Stimulated activated CD8-positive, alpha-beta memory T cell treated with anti-CD3 and anti-CD28 coated beads, Interleukin-15, amount 100 ng/mL, for 24 hours (primary cell): ENCODE measurements at places on chromosomes 7 and 10.

GRCh38 chr10:13765641-13766341 lies 179.0 kb downstream of the PRPF18 start:
- no peak for DNase-seq

- no peak for DNase-seq
Observed at GRCh38 chr10:44647877-44648542, 263.1 kb upstream of the CXCL12 start.

- no peak for DNase-seq
Observed at GRCh38 chr10:15747632-15748031, 27.9 kb upstream of the ITGA8 start.

- no peak for DNase-seq
Observed at GRCh38 chr10:97028126-97028831, 157.5 kb downstream of the SLIT1 start.

DNA sequence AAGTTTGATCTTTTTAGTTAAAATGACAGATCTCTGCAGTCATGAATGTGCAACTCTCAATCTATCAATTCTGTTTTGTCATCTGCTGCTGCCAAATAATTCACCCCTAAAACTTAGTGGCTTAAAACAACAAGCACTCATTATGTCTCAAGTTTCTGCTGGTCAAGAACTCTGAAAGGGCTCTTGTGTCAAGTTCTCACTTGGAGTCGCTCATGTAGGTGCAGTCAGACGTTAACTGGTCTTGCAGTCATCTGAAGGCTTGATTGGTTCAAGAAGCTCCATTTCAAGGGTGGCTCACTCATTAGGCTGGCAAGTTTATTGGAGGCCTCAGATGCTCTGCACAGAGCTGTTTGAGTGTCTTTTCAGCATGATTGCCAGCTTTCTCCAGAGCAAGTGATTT lies 28.5 kb upstream of the LRRC72 start:
- no peak for DNase-seq

DNA sequence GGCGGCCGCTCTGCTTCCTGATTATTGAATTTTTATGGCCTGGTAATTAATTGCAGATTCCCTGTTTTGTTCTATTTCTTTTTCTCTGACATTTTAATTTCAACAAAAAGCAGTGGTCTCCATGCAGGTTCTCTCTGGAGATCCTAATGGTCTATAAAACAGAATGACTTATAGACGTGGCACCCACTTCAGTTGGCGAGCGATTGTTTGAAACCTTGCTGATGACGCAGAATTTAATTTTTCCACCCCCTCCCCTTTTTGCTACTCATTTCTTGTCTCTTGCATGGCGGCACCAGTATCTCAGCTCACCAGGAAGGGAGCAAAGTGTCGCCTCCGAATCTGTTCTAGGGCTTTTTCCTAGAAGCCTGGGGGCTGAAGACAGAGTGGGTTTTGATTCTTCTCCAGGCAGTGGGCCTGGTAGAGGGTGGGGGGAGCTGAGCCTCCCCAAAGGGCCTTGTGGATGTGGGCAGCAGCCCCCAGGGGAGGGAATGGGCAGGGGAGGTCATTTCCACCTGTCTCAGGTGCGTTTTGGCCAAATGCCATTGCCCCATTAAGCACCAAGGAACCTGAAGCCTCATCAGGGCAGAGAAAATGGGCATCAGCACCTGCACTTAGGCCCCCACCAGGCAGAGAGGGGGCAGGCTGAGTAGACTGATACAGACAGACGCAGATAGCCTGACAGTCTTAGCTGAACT lies 3.5 kb upstream of the COMTD1 start:
- no peak for DNase-seq

DNA sequence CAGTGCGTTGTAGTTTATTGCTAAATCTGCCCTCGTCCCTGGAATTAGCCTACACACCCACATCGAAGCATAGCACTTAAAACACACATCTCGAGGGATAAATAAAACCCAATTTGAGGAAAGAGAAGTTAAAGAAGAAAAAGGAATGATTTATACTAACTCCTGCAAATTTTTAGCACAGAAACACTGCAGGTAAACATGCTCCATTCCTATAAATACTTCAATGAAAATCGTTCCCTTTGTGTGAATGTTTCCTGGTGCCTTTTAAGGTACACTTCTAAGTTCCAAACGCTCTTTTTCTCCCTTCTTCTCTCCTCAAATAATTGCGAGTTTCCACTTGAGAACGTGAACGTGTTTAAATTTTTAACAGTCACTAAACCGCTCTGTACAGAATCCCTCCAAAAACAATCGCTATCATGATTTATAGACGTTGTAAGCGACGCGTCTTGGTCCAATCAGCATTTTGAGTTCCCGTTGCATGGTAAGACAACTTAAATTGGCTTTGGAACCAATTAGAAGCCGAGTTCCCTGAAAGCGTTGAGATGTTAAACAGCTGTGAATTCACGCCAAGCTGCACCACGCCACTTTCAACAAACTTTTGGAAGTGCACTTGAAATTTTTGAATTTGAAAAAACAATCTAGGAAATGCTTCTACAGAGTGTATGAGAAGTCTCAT lies 12.5 kb upstream of the EBLN1 start:
- DNase-seq, result no peak

- DNase-seq, result no peak
Observed at GRCh38 chr10:35456153-35456720, 119.9 kb downstream of the CCNY start.

- no peak for DNase-seq
Observed at GRCh38 chr7:74379938-74380337, 73.8 kb upstream of the GTF2IRD1 start.

DNA sequence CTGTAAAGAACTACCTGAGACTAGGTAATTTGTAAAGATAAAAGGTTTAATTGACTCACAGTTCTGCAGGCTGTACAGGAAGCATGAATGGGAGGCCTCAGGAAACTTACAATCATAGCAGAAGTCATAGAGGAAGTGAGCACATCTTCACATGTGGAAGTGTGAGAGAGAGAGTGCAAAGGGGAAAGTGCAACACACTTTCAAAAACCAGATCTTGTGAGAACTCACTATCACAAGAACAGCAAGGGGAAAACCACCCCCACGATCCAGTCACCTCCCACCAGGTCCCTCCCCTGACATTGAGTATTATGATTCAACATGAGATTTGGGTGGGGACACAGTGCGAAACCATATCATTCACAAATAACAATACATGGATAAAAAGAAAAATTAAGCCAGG lies 24.5 kb downstream of the AVL9 start:
- no peak for DNase-seq

GRCh38 chr7:85130702-85131101 lies 56.2 kb downstream of the SEMA3D start:
- no peak for DNase-seq

DNA sequence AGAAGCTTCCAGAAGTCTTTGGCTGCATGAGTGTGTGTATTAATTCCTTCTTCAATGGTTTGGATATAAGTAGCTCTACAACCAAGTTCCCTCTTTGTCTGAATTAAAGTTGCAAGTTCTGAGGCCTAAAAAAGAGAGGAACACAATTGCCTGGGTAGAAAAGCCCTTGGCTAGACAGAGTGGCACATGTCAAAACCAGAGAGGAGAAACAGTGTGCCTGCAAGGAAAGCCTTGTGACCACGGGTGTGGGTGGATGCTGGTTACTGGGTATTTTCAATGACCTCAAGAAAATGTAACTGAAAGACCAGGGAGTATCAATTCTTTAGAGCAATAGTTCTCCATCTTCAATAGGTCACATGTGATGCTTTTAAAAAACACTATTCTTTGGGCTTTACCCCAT lies 148.3 kb downstream of the SVIL start:
- DNase-seq, result no peak

DNA sequence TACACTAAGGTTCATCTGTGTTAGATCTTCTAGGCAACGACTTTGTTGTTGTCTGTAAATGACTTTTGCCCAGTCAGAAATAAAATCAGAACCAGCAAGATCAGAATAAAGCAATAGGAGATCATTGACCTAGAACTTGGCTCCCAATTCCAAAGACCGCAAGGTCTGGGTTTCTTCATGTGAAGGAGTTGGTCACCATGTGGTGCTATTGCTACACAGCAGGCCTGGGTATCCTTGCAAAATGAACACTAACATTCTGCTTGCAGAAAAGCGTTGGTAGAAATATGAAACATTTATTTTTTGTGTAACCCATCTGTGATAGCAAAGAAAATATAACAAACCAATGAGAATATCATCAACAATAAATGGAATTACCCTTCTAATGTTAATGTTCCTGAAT lies 831.0 kb downstream of the NXPH1 start:
- no peak for DNase-seq

DNA sequence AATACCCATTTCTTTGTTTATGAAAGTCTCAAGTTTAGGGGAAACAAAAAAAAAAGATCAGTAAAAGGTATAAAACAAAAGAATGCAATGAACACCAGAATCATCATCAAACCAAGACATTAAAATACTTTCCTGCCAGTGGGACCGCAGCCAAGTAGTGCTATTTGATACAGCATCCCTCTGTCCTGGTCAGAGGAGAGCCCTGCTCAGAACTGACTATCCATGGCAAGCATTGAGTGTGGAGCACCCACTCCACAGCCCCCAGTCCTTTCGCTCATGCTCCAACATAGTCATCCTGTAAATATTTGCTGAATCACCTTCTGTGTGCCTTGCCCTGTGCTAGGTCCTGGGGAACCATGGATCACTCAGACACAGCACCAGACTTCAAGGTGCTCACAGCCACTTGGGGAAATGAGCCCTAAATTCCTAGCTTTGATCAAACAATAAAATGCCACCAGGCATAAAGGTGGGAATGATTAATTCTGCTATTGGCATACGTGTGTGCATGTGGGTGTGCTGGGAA lies 213.6 kb upstream of the TBX20 start:
- DNase-seq, result no peak

DNA sequence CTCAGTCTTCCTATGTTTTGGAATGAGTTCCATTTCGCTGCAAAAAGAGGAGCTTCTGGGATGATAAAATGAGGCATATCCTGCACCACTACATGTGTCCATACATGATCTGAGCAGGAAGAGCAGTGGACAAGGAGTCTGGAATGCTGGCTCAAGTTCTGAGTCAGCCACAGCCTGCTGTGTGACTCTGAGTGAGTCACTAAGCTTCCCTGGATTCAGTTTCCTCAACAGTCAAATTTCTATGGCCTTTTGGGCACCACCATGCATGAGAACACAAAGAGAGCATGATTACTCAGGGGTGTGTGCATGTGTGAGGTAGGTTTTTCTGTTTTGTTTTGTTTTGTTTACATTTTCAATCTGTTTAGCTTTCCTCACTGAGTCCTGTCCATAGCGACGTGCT lies 254.6 kb downstream of the ANKRD30A start:
- DNase-seq, result no peak

- DNase-seq, result no peak
Observed at GRCh38 chr7:33725111-33726025, 180.0 kb upstream of the BMPER start.

DNA sequence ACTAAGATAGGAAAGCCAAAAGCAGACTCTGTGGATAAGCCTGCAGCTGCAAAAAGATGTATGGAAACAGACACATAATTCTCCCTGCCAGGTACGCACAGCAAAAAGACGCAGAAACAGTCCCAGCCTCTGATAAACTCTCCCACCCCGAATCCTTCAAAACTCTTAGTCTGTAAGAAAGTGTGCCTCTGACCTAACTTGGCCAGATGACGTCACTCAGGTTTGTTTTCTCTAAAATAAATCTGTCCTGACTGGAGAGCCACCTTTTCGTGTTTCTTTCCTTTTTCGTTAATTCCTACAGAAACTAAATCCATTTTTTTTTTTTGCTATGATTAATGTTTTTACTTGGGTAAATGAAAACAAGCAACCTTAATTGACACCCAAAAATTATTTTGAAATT lies 793.8 kb downstream of the SORCS1 start:
- no peak for DNase-seq

- DNase-seq, result no peak
Observed at GRCh38 chr7:121537031-121537430, 140.9 kb upstream of the FAM3C start.

GRCh38 chr7:157793973-157794745 lies 457.4 kb downstream of the DNAJB6 start:
- DNase-seq, result no peak

DNA sequence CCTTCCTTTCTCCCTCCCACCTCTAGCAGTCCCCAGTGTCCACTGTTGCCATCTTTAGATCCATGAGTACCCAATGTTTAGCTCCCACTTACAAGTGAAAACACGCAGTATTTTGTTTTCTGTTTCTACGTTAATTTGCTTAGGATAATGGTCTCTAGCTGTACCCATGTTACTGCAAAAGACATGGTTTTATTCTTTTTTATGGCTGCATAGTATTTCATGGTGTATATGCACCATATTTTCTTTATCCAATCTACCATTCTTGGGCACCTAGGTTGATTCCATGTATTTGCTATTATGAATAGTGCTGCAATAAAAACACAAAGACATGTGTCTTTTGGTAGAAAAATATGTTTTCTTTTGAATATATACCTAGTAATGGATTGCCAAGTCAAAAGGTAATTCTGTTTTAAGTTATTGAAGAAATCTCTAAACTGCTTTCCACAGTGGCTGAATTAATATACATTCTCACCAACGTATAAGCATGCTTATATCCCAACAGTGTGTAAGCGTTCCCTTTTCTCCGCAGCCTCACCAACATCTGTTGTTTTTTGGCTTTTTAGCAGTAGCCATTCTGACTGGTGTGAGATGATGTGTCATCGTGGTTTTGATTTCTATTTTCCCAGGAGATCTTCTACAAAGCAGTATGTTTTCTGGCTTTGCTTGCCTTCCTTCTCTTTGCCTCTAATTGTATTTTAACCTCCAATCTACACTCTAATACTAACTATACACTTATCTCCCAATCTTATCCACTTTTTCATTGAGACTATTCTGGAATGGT lies 179.5 kb upstream of the PHF14 start:
- no peak for DNase-seq

DNA sequence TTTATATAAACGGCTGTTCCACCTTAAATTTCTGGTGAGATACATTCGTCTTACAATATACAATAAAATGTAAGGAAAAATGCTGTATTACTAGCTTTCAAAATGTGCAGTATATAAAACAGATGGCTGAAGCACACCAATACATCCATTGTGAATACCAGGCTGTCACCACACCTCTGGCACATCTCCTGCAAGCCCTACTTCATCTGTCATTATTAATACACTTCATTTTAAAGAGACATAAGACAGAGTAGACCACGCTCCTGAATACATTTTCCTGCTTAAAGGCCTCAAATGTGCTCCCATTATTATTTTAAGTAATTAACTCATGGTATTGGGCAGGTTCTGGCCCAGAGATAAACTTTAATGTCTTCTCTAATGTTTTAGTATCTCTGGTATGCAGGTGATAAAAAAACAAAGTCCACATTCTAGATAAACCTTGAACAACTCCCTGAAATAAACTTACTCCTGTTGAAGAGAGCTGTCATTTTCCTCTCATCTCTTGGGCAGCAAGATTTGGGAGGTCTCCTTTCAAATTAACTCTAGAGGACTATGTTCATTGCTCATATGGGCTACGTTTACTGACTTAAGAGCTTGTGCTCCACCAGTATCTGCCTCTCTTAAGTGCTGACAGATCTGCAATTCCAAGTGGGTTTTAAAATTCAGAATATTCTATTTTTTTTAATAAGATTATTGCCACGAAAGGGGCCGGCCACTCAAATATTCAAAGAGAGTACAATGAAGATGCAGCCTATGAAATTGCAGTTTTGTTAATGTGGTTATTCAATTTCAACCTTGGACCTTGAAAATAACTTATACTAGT lies 396.5 kb upstream of the SEMA3D start:
- no peak for DNase-seq

GRCh38 chr10:104255311-104255981 lies 754 bp downstream of the GSTO1 start:
- DNase-seq, result no peak

- no peak for DNase-seq
Observed at GRCh38 chr10:22976534-22976933, 48.7 kb downstream of the ARMC3 start.

- DNase-seq, result no peak
Observed at GRCh38 chr10:17004801-17005380, 124.7 kb downstream of the CUBN start.
